Stimulated activated CD4-positive, alpha-beta T cell treated with anti-CD3 and anti-CD28 coated beads, Interleukin-2, amount 100 ng/mL, for 4 hours (primary cell): ENCODE measurements at places on chromosomes 16 and 17.

DNA sequence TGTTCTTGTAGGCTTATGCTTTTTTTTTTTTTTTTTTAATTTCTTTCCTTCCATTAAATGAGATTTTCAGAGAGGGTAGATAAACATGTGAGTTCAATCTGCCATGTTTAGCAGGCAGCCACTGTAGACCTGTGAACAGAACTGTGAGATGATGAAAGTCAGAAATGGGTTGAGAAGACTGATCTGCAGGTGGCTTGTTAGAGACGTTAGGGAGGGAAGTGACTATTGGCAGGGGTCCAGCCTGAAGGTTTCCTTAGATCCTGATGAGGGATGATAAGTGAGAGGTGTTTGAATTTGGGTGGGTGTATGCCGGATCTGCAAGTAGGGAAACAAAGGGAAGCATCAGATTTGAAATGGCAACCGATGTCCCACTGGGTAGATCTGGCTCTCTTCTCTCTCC, 157.8 kb downstream of the HS3ST3B1 start:
- DNase-seq: no peak

DNA sequence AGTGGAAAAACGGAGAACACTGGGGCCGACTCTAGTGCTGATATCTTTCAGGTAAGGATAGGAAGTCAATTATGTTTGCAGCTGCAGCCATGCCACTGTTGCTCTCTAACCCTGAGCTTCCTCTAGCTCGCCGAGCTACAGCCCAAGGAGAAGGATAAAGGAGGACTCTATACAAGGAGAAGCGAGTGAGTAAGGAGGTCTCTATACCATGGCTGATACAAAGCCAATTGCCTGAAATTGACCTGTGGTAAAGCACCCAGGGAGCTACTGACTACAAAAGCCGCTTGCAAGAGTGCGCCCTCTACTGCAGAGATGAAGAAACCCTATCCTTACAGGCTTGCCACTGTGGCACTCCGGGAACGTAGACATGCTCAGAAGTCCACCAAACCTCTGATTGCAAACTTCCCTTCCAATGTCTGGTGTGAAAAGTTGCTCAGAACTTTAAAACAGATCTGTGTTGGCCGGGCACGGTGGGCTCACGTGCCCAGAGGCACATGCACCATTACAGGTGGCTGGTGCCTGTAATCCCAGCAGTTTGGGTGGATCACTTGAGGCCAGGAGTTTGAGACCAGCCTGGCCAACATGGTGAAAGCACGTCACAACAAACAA, 10.8 kb upstream of the SLC46A1 start:
- peak; percentile 42 for DNase-seq

- DNase-seq: no peak
These were observed 135.8 kb downstream of the SKAP1 start for GRCh38 chr17:48294020-48294805.

GRCh38 chr17:82317394-82318168, at the start of gene CD7:
TSS of gene CD7 (minus strand) at chr17:82317608. CDS start at chr17:82317495, 113 bp downstream.
- DNase-seq: peak; percentile 62

DNA sequence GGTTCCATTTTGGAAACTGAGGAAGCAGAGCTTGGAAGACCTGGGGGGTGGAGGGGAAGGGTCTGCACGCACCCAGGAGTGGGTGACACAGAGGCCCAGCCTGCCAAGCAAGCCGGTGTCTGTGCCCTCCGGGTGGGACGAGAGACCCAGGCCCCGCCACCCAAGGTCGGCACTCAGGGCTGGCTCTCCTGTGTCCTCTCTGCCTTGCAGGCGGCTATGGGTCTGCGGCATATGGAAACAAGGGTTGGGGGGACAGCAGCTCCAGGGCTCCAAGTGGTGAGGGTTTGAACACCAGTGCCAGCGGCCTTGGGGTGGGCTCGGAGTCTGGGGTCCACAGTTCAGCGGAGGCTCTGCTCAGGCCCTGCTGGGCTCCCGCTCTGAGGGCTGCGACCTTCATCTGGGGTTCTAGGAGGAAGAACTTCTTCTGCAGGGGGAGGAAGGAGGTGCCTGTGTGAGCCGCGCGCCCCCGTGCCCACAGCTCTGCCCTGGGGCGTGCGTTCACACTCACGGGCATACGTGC, 4.6 kb upstream of the CD7 start:
- no peak for DNase-seq

- DNase-seq: no peak
These were observed 33.8 kb upstream of the SALL1 start for GRCh38 chr16:51184702-51185433.

DNA sequence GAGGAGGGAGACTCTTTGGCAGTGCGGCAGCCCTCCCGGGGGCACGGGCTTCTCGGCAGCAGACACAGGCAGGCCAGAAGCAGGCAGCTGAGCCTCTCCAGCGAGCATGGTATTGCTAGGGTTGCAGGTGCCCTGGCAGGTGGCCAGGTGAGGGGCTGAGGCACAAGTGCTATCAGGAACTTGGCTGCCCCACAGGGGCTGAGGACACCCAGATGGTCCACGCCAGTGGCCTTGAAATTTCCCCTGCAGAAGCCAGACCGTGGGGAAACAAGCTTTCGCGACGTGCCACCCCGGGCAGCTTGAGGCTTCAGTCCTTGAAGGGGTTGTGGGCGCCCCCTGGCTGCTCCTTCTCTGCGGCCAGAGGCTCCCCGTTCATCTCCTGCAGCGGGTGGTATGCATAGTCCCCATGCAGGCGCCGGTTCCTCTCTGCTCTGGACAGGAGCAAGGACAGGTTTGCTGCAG, 8.5 kb downstream of the NAGPA start:
- no peak for DNase-seq

GRCh38 chr16:86410081-86410480, 100.2 kb upstream of the FOXF1 start:
- no peak for DNase-seq
